ENCODE measurements at places on chromosomes 6 and 20. TPM values are rescaled to one million over a fixed set of nuclear protein-coding genes. Genes with fewer than 3 reads are reported as not detected.

DNA sequence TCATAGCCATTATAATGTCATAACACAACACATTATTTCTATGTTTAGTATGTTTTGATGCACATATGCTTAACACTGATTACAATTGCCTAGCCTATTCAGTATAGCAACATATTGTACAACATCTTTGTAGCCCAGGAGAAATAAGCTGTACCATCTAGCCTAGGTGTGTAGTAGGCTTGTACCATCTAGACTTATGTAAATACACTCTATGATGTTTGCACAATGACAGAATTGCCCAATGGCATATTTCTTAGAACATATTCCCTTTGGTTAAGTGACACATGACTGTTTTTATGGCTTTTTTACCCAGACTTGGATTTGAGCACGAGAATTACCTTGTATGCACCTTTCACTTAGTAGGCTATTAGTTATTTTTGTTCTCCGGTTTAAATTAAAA is 64.5 kb upstream of the HIVEP1 start:
- no peaks in the 10 kb centered on the region for H3K36me3 ChIP-seq
- H3K4me1 ChIP-seq: no peaks in the 10 kb centered on the region
- no peaks in the 10 kb centered on the region for H3K27me3 ChIP-seq
- no peak for DNase-seq

DNA sequence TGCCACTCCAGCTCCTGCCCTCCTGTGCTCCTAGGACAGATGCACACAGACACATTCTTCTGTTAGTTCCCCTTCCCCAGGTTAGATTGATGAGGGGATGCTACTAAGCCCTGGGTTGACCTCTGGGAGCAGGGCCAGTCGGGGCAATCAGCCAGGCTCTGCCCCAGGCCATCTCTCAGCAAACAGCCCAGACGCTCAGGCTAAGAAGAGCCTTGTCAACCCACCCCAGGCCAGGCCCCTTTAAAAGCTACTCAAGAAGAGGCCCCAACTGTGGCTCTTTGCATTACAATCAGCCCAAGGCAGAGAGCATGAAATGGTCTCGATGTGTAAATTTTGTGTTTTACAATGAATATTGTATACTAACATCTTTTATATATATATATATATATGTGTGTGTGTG is 107.4 kb downstream of the TFAP2A start:
- H3K27ac ChIP-seq: no peak overlapping the region
- H3K4me1 ChIP-seq: no peaks in the 10 kb centered on the region
- DNase-seq: no peak
- no peaks in the 10 kb centered on the region for H3K36me3 ChIP-seq

GRCh38 chr6:25458485-25458884 is 179.3 kb downstream of the CARMIL1 start:
- H3K4me3 ChIP-seq: no peak overlapping the region
- H3K27ac ChIP-seq: no peak overlapping the region
- DNase-seq: no peak
- no peaks in the 10 kb centered on the region for H3K27me3 ChIP-seq
- no peaks in the 10 kb centered on the region for H3K4me1 ChIP-seq

- no peak overlapping the region for H3K27ac ChIP-seq
- H3K4me3 ChIP-seq: no peak overlapping the region
- no peaks in the 10 kb centered on the region for H3K4me1 ChIP-seq
- no peaks in the 10 kb centered on the region for H3K36me3 ChIP-seq
- H3K27me3 ChIP-seq: no peaks in the 10 kb centered on the region
These were observed 45.3 kb upstream of the DACT2 start for GRCh38 chr6:168364793-168365421.

DNA sequence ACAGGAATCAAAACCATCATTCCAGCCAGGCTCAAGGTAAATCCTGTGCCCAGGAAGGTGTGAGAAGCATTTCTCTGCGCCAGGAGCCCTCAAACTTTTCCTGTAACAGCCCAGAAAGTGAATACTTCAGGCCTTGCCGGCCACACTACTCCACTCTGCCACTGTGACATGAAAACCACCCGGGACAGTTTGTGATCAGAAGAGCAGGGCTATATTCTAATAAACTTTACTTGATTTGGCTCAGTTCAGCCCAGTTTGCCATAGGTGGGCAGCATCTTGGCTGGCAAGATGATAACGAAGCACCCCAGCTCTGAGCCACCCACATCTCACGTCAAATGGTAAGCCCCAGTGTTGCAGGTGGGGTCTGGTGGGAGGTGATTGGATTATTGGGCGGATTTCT is 249.4 kb downstream of the DLL1 start:
- no peak for DNase-seq
- H3K27me3 ChIP-seq: no peaks in the 10 kb centered on the region
- H3K4me3 ChIP-seq: no peak overlapping the region
- H3K4me1 ChIP-seq: no peaks in the 10 kb centered on the region
- H3K36me3 ChIP-seq: no peaks in the 10 kb centered on the region
- H3K27ac ChIP-seq: no peak overlapping the region

GRCh38 chr20:57576617-57577550 is 16.0 kb downstream of the PCK1 start:
- H3K4me1 ChIP-seq: no peaks in the 10 kb centered on the region
- no peak overlapping the region for H3K27ac ChIP-seq
- DNase-seq: no peak
- H3K36me3 ChIP-seq: no peaks in the 10 kb centered on the region
- H3K27me3 ChIP-seq: no peaks in the 10 kb centered on the region
- H3K4me3 ChIP-seq: no peak overlapping the region

GRCh38 chr6:155994086-155994485 is 538.4 kb upstream of the NOX3 start:
- H3K36me3 ChIP-seq: no peaks in the 10 kb centered on the region
- H3K27ac ChIP-seq: no peak overlapping the region
- no peak overlapping the region for H3K4me3 ChIP-seq
- H3K27me3 ChIP-seq: no peaks in the 10 kb centered on the region
- H3K4me1 ChIP-seq: no peaks in the 10 kb centered on the region

DNA sequence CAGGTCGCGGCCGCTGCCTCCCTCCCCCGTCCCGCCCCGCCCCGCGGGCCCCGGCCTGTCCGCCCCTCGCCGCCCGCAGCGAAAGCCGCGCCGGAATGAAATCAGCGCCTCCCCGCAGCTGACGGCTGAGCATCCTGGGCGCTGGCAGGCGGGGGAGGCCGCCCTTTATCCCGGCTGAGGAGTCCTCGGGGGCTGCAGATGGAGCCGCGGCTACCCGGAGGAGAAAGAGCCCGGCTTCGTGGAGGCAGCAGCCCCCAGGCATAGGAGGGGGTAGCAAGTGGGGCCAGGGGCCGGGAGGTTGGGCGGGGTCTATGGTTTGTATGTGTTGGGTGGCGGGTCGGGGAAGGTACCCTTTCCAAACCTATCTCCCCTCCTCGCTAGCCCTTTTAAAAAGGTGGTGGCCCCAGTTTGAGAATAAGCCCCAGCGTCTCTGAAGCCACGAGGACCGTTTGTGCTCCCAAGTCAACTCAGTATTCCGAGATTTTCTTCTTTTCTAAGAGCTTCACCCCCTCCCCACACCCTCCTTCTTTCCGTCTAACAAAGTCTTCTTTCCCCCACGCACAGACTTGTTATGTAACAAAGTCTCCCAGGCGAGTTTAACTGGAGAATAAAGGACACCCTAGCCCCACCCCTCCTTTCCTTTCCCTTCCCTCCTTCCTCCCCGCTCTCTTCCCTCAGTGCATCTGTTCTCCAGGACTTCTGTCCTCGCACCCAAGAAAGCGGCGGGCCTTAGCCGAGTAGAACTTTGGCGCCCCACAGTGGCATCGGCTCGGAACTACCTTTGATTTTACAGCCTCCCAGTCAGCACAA is 11.0 kb downstream of the POU3F2 start:
- H3K27ac ChIP-seq: no peak overlapping the region
- H3K4me1 ChIP-seq: peaks cover 39% of the 10 kb centered on the region
- H3K4me3 ChIP-seq: no peak overlapping the region
- H3K27me3 ChIP-seq: no peaks in the 10 kb centered on the region
- H3K36me3 ChIP-seq: no peaks in the 10 kb centered on the region

GRCh38 chr6:168341280-168341900 is 21.8 kb upstream of the DACT2 start:
- no peaks in the 10 kb centered on the region for H3K4me1 ChIP-seq
- no peak for DNase-seq
- no peaks in the 10 kb centered on the region for H3K36me3 ChIP-seq
- no peaks in the 10 kb centered on the region for H3K27me3 ChIP-seq
- H3K4me3 ChIP-seq: no peak overlapping the region
- no peak overlapping the region for H3K27ac ChIP-seq

DNA sequence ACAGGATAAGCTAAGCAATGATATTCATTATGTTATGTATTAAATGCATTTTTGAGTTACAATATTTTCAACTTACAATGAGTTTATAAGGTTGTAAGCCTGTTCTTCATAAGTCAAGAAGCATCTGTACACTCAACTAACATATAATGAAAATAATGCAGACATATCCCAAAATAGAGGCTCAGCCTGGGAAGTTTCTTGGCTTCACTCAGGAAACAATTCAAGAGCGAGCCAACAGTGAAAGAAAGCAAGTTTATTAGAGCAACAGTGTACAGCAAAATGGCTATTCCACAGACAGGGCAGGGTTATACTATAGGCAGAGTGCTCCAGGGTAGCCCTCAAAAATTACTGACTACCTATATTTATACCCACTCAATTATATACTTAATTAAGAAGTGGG is 1581.8 kb downstream of the HACE1 start:
- no peak overlapping the region for H3K4me3 ChIP-seq
- H3K36me3 ChIP-seq: no peaks in the 10 kb centered on the region
- no peaks in the 10 kb centered on the region for H3K4me1 ChIP-seq
- no peak overlapping the region for H3K27ac ChIP-seq
- no peaks in the 10 kb centered on the region for H3K27me3 ChIP-seq

- H3K36me3 ChIP-seq: peaks cover 3% of the 10 kb centered on the region
- H3K27me3 ChIP-seq: no peaks in the 10 kb centered on the region
- H3K4me3 ChIP-seq: no peak overlapping the region
- no peak for DNase-seq
These were observed 257.7 kb downstream of the CDKAL1 start for GRCh38 chr6:20791944-20792343.

DNA sequence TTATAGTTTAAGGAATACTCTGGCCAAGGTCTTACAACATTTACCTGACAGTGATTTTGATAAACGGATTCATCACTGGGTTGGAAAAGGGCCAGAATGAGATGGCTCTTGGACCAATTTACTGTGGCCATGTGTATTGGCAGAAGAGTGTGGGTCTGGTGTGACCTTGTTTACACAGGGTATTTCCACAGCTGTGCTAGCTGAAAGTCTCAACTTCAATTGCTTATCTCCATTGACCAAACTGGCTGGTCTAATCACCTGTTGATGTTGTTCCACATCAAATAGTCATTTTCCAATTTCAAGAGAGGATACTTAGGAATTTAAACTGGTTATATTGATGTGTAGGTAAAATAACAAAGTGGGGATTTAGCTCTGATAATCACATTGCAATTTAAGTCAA is 501.6 kb upstream of the MAP3K7 start:
- H3K4me1 ChIP-seq: no peaks in the 10 kb centered on the region
- H3K27ac ChIP-seq: no peak overlapping the region
- no peak for DNase-seq
- no peaks in the 10 kb centered on the region for H3K36me3 ChIP-seq
- H3K4me3 ChIP-seq: no peak overlapping the region
- H3K27me3 ChIP-seq: no peaks in the 10 kb centered on the region

Gene FHL5
- total RNA-seq: not detected

Gene ZNF165
- total RNA-seq: 4.7 TPM

Gene SLPI
- total RNA-seq: not detected

DNA sequence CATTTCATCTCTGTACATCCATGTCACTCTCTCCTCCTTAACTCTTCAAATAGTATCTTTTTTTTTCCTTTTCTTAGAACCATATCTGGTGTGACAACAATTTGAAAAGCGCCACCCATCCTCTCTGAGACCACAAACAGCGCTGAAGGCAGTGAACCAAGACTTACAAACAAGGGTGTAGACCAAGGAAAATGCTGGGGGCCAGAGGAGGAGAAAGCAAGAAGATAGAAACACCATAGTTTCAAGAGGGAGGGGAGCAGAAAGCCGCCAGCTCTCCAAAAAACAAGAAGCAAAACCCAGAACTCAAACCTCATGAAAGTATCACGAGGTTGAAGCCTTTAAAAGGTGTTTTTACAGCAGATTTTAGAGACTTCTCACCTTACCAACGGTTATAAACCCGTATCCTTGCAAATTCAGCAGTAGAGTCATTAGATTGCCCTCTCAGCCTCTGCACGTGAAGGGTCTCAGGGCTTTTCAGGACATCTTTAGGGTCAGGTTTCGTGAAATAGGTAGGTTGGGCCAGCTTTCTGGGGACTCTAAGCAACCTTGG is 13.3 kb upstream of the RIPOR2 start:
- DNase-seq: peak; percentile 91
- no peaks in the 10 kb centered on the region for H3K27me3 ChIP-seq
- H3K4me3 ChIP-seq: peak overlapping the region; percentile 58
- H3K36me3 ChIP-seq: no peaks in the 10 kb centered on the region
- H3K27ac ChIP-seq: peak overlapping the region; percentile 92
- H3K4me1 ChIP-seq: peaks cover 84% of the 10 kb centered on the region

Gene RSPH4A
- total RNA-seq: 0.83 TPM

- no peaks in the 10 kb centered on the region for H3K27me3 ChIP-seq
- no peak overlapping the region for H3K27ac ChIP-seq
- no peaks in the 10 kb centered on the region for H3K36me3 ChIP-seq
- no peak overlapping the region for H3K4me3 ChIP-seq
These were observed 67.9 kb downstream of the STMND1 start for GRCh38 chr6:17169711-17170110.

GRCh38 chr6:146419576-146419975 is 124.1 kb upstream of the RAB32 start:
- H3K27me3 ChIP-seq: no peaks in the 10 kb centered on the region
- no peak for DNase-seq
- no peak overlapping the region for H3K4me3 ChIP-seq

DNA sequence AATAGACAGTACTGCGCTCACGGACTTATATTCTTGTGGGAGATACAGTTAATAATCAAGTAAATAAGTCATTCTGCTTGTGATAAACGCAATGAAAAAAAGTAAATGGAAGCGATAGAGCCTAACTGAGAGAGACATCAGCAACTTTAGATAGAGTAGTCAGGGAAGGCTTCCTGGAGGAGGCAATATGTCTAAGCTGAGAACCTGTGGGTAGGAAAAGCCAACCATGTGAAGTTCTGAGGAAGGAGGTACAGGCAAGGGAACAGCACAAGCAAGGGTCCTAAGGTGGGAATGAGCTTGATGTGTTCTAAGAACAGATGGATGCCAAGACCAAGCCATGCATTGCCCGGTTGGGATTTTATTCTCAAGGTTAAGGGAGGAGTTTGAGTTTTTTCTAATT is 7.2 kb upstream of the KCNB1 start:
- peaks cover 15% of the 10 kb centered on the region for H3K27me3 ChIP-seq
- DNase-seq: no peak
- no peaks in the 10 kb centered on the region for H3K36me3 ChIP-seq
- no peak overlapping the region for H3K27ac ChIP-seq
- H3K4me1 ChIP-seq: peaks cover 2% of the 10 kb centered on the region

- no peak for DNase-seq
- no peaks in the 10 kb centered on the region for H3K4me1 ChIP-seq
- no peak overlapping the region for H3K27ac ChIP-seq
These were observed 521.4 kb upstream of the JAG1 start for GRCh38 chr20:11195169-11195568.

GRCh38 chr6:39593646-39594045 is 131.6 kb downstream of the KIF6 start:
- H3K36me3 ChIP-seq: no peaks in the 10 kb centered on the region
- H3K4me1 ChIP-seq: no peaks in the 10 kb centered on the region
- H3K4me3 ChIP-seq: no peak overlapping the region

All from B cell (primary cell).